ENCODE measurements at places on chromosomes 13 and 19.

- DNase-seq: no peak
These were observed 86.8 kb upstream of the RNF113B start for GRCh38 chr13:98263841-98264240.

GRCh38 chr13:61777899-61778298 is 362.2 kb upstream of the PCDH20 start:
- DNase-seq: no peak

- DNase-seq: no peak
These were observed 918.6 kb downstream of the UQCRFS1 start for GRCh38 chr19:28294395-28294794.

- peak; percentile 73 for DNase-seq
These were observed 51.1 kb downstream of the LMO7 start for GRCh38 chr13:75687150-75687763.

- no peak for DNase-seq
These were observed 7.6 kb upstream of the GMIP start for GRCh38 chr19:19651076-19651475.

- no peak for DNase-seq
These were observed 3.0 kb downstream of the CD209 start for GRCh38 chr19:7744199-7744786.

DNA sequence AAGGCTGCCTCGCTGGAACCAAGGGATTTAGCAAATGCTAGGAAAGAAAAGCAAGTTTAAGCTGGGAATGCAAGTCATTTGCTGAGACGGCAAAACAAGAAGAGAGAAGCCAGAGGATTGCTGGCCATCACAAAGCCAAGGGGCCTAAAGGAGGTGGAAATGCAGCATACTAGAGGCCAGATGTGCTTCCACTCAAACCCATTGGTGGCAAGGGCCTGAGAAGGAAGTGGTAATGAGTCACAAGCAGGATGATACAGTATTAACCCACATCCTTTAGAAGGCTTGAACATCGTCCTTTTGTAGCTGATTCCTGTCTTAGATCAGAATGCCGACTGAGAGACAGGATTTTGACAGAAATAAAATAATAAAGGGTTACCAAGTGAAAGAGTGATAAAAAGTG is 68.2 kb downstream of the ITGBL1 start:
- DNase-seq: peak; percentile 96

- peak; percentile 99 for DNase-seq
These were observed 28.9 kb upstream of the CACTIN start for GRCh38 chr19:3655402-3656072.

DNA sequence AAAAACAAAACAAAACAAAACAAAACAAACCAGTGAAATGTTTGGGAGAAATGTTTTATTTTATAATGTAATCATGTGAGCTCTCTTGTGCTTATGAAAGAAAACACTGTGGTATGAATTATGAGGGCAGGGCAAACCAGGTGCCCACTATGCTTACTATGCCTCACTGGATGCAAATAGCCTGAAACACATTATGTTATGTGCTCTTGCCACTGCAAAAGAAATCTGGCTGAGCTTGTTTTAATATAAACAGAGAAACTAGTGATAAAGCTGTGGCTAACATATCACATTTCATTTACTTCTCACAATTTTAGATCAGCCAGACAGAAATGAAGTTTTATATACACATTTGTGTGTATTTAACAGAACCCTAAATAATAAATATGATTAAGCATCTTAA is 8.7 kb upstream of the NBEA start:
- no peak for DNase-seq

- no peak for DNase-seq
These were observed 28.9 kb upstream of the MED4 start for GRCh38 chr13:48123812-48124211.

GRCh38 chr19:50857366-50857765 is 2.7 kb downstream of the KLK3 start:
- DNase-seq: no peak

- DNase-seq: no peak
These were observed 59.3 kb upstream of the WDFY2 start for GRCh38 chr13:51524829-51525566.

DNA sequence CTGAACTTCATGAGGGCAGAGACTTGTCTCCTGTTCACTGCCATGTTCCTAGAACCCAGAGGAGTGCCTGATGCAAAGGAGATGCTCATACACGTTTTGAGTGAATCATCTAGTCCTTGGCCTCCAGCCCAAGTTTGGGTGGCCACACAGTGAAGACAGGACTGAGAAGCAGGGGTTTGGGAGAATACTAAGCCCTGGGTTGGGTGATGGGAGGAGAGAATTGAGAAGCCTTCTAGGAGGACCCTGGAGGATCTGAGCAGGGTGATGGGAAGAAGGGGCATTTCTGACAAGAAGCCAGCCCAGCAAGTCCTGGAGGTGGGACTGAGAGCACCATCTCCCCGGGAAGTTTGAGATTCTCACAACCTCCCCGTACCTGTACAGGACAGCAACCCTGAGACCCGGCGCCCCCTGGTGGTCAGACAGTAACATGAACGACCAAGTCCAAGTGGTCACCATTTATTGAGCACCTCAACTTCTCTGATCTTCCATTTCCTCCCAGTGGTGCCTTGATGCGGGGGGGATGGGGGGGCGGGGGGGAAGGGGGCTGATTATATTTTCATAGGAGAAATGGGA is 11.0 kb downstream of the CTU1 start:
- peak; percentile 26 for DNase-seq

GRCh38 chr19:41449079-41449864 is 6.3 kb downstream of the ERICH4 start:
- peak; percentile 52 for DNase-seq

DNA sequence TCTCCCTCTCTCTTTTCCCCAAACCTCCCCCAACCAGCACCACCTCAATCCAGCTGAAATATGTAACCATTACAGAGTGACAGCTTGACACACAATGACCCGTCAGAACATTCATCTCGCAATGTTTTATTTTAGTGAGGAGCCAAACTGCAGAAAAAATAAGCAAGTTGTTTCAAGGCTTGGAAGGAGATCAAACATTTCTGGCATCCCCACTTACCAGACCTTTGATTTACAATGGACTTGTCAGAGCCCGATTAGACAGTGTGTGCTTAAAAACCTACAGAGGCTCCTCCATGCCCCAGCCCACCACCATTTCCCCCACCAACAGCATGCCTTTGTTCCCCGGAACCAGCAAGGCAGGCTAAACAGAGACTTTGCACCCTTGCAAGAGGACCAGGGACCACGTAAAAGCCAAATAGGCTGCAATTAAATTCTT is 382.8 kb upstream of the ZNF507 start:
- no peak for DNase-seq

- DNase-seq: no peak
These were observed 66.0 kb downstream of the TEX26 start for GRCh38 chr13:30998136-30999088.

GRCh38 chr19:54928299-54928698 is 19.0 kb downstream of the NLRP7 start:
- no peak for DNase-seq

Measured in LHCN-M2 (cell line).